Activated naive CD8-positive, alpha-beta T cell treated with anti-CD3 and anti-CD28 coated beads, Interleukin-2, amount 10 ng/mL, durations not matched to agents 7 days and 5 days (primary cell): ENCODE measurements at places on chromosomes 4 and X.

DNA sequence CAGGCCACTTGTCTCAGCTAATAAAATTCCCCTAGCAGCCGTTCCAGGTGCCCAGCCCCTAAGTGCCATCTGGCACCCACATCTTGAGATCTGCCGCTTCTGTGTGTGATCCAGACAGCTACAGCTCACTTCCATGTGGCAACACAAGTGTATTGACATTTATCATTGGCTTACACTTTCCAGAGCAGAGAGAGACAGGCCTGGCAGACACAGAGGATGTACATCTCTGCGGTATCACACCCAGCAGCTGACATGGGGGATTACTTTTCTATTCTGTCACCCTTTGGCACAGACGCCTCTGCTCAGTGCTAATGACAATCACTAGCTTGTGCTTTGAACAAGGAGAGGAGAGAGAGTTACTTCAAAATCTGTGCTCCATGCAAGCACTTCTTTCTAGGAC, 195.9 kb downstream of the KDR start:
- no peak for DNase-seq

DNA sequence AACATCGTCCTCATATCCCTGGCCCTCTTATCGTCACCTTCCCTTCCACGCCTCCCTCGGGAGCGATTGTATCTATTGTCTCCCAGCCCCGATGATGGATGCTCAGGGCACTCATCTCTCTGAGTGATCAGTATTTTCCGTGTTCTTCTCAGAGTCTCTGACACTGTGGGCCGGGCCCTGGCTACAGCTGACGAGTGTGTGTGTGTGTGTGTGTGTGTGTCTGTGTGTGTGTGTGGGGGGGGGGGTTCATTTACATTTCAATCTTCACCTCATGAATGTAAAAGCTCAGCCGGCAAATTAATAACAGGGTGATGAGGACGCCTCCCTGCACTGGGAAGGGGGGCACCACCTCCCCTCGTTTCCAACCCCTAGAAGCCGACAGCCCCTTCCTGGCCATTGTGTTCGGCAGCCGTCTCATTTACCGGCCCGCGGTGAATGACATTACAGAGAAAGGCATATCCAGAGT, 159.5 kb downstream of the SHOX start:
- DNase-seq: no peak

- DNase-seq: no peak
Measured at GRCh38 chr4:44157611-44158277, 290.9 kb downstream of the KCTD8 start.

- no peak for DNase-seq
Measured at GRCh38 chr4:127580300-127580699, 52.5 kb upstream of the INTU start.

GRCh38 chr4:66216252-66216651, 546.0 kb upstream of the EPHA5 start:
- DNase-seq: no peak

DNA sequence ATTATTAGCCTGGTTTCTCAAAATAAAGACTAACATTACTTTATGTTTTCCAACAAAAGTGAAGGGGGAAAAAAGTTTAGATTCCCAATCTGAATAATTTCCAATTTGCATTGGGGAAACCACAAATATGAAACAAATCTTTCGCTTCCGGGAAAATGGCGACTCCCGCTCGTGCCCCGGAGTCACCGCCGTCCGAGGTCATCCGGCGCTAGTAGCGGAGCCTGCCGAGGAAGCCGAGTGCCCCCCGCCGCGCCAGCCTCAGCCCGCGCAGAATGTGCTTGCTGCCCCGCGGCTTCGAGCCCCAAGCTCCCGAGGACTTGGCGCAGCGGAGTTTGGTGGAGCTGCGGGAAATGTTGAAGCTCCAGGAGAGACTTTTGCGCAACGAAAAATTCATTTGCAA, 75.0 kb upstream of the TMPRSS11A start:
- no peak for DNase-seq

- DNase-seq: no peak
Measured at GRCh38 chr4:140174543-140174942, 20.6 kb upstream of the MAML3 start.

GRCh38 chr4:150385606-150386005, 196.3 kb upstream of the MAB21L2 start:
- no peak for DNase-seq

DNA sequence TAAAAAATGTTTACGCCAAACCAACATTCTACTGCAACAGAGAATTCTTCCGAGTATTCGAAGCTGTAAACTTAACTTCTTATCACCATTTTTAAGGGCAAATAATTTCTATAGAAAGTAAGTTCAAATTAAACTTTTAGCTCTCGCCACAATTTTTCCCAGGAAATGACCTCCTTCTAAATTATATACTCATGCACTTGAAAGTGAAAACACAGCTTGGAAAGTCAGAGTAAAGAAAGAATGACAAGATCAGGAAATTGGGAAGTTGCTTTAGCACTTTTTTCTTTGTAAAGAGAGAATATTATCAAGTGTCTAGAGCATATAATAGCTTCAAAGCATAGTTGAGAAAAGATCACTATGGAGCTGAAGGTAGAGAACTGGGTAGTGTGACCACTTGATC, 1.2 kb downstream of the CYBB start:
- no peak for DNase-seq

- DNase-seq: no peak
Measured at GRCh38 chr4:14138106-14138505, 510.6 kb upstream of the BOD1L1 start.

DNA sequence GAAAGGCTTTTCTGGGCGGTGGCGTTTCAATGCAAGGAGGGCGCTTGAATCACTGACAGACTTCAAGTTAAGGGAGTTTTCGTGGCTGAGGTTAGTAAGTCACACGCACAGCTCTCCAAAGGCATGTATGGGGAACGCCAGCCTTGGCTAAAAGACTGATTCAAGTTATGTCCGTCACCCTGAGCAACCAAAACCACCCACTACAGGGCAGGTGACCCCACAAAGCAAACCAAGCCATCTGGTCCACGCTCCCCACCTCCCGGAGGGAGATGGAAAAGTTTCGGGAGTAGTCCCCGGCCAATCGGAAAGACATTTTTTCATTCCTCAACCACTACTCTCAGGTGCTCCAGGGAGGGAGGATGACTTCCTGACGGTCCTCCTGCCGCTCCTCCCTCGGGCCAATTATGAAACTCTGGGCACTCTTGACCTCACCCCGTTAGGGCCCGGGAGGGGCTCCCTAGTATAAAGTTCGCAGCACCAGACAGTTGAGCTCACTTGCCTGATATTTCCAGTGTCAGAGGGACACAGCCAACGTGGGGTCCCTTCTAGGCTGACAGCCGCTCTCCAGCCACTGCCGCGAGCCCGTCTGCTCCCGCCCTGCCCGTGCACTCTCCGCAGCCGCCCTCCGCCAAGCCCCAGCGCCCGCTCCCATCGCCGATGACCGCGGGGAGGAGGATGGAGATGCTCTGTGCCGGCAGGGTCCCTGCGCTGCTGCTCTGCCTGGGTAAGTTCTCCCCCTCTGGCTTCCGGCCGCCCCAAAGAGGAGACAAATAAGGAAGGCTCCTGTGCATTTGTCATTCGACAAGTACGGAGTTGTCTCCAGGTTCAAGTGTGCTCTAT, at the start of gene EREG:
TSS of gene EREG (plus strand) at position 494 of the 840 bp plus-strand sequence. CDS start at position 658, 164 bp downstream.
- peak; percentile 44 for DNase-seq

- no peak for DNase-seq
Measured at GRCh38 chrX:123859409-123859845, 426 bp upstream of the XIAP start.

DNA sequence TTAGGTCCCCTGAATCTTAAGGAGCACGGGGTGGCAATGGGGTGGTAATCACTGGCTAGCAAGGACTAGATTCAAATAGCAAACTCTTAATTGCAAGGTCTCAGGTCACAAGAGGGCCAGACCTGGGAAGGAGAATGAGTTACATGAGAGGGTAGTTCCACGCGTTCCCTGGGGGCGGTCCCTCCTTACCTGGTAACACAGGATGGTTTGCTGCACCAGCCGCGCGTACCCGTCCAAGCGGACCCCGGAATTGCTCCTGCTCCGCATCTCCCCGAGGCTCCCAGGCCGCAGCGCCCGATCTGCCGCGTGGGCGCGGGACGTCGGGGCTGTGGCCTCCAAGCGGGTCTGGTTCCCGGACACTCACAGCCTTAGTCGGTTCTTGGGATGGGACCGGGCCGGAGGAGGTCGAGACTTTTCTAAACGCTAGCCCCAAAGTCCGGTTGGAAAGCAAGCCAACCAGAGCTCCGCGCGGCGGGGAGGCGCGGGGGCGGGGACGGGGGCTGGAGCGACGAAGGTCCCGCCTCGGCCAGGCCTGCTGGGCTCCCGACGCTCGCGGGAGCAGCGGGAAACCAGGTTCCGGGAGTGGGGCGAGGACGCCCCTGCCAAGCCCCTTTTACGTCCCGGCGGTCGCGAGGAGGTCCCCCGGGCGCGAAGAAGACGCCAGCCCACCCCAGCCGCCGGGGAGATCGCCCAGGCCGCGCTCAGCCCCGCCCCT, at the start of gene PHKA2:
TSS of gene PHKA2 (minus strand) at position 449 of the 715 bp plus-strand sequence. CDS start at position 267, 182 bp downstream.
- DNase-seq: peak; percentile 73

DNA sequence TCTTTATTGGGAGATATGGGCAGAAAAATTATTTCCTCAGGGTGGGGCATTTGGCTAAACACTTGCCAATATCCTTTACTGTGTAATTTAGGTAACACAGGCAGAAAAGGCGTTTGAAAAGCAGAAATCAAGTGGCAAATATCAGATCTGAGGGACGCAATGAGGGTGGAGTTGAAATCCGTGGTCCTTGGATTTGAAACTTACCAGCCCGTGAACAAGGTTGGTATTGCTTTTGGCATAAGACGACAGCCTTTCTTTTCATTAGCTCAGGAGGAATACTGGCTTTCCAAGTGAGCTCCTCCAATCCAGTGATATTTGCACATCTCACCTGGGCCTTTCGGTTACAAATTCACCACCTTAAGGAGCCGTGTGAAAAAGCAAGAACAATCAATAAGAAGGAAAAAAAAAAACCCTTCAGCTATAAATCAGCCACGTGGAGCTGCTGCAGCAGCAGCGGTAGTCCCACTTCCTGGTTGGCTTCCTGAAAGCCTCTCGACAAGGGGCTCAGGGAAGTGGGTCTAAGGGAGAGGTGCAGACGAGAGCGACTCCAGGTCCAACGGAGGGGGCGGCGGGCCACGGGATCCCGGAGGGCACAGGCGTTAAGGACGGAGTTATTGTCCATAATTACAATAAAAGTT, 734 bp upstream of the GALNT7 start:
- DNase-seq: no peak
